Esophagus (tissue), 2 donors: ENCODE measurements at places on chromosomes 3 and 15. TPM values are rescaled to one million over a fixed set of nuclear protein-coding genes. Genes with fewer than 3 reads are reported as not detected.

Gene UPK1B
- 1.5 TPM for polyA plus RNA-seq

Gene IL5RA
- polyA plus RNA-seq: not detected

Gene EBLN2
- polyA plus RNA-seq: 0.53 TPM

Gene FAH
- polyA plus RNA-seq: 15.9 TPM

Gene DNAH12
- 0.24 TPM for polyA plus RNA-seq

Gene CKMT1A
- 52.5 TPM for polyA plus RNA-seq

Gene FAM81A
- polyA plus RNA-seq: 0.12 TPM

Gene ABHD17C
- polyA plus RNA-seq: 27.3 TPM
